ENCODE measurements at places on chromosomes 5 and 9.

GRCh38 chr5:77864997-77865396 lies 88.9 kb upstream of the TBCA start:
- DNase-seq: no peak

DNA sequence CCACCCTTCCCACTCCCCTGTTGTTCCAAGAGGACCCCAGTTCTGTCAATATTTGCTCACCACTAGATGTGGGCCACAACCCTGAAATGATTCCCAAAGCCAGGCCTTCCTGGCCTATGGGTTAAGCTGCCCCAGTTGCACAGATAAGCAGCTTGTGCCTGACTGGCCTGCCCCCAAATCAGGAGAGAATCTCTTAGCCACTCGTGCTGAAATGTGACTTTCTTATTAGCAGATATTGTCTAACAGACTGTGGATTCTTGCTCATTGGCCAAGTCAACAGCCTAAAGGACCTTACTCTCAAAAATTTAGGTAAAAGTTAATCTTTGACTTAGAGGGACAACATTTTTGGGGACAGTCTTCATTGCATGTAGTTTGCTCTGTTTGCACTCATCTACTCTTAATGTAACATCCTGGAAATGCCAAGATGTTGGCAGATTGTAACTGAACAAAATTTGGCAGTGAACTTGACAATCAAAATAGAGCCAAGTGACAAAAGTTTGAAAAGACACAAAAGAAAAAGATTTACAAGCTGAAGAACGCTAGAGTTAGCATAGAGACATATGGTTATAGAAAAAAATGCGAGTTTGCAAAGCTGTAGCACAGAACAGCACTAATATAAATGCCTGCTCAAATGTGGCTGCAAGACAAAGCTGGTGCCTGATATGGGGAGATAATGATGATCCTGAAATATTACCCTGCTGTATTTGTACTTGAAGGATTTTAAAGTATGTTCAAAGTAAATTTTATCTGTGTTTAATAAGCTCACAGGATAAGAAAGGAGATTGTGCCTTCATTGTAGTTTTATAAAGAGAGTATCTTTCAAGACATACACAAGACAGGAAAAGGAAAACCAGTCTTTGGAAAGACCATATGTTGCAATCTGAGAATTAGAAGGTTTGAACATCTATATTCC lies 29.0 kb upstream of the FSD1L start:
- DNase-seq: no peak

DNA sequence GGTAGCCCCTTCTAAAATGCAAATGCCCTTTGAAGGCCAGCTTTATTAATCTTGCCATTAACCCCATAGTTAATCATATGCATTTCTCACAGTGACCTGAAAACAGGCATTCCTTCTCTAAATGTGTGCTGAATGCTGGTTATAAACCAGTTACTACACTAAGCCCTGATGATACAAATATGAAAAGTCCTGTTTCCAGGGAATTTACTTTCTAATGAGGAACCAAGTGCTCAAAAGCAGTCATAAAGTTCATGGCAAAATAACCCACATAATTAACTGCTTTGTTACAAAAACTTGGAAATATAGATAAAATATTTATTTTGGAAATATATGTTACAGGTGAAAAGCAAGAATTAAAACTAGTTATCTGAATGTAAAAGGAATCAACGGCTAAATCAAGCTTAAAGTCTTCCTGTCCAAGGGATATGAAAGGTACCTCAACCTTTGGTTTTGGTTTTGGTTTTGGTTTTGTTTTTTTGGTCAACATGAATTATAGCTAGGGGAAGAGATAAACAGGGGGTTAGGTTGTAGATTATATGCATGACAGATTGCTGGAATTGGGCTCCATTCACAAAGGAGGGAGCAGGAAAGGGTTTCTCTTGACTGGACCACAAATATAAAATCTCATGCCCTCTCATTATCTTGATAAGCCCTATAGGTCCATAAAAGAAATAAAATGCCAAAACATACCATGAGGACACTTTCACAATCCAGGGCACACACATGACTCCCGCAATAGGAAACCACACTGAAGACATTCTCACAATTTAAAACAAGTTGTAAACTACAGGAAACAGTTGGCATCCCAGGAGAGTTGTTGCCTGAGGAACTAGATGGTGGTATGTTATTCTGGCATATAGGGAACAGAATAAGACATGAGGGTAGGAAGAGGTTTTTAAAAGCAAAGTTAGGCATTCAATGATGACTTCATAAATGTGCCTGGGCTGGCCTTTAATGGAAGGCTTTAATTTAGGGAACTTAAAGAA lies 46.7 kb upstream of the MACIR start:
- no peak for DNase-seq

- DNase-seq: no peak
Measured at GRCh38 chr9:106890608-106891007, 27.6 kb downstream of the ZNF462 start.

GRCh38 chr9:5651246-5651645 lies 22.3 kb downstream of the RIC1 start:
- no peak for DNase-seq

- no peak for DNase-seq
Measured at GRCh38 chr5:71891856-71892255, 172.8 kb downstream of the CARTPT start.

DNA sequence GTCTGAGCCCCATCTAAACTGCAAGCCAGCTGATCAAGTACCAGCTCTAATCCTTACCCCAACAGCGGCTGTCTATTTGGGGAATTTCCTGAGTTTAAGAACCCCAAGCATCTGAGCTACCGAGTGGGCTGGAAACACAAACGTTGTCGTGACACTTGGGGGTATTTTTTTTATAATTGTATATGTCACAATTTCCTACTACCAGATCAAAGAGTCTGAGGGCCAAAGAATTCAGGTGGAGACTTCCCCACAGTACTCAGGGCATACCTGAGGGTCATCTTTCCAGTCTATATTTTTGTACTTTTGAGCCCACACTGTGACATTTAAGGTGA lies 42.8 kb downstream of the PTTG1 start:
- DNase-seq: no peak

DNA sequence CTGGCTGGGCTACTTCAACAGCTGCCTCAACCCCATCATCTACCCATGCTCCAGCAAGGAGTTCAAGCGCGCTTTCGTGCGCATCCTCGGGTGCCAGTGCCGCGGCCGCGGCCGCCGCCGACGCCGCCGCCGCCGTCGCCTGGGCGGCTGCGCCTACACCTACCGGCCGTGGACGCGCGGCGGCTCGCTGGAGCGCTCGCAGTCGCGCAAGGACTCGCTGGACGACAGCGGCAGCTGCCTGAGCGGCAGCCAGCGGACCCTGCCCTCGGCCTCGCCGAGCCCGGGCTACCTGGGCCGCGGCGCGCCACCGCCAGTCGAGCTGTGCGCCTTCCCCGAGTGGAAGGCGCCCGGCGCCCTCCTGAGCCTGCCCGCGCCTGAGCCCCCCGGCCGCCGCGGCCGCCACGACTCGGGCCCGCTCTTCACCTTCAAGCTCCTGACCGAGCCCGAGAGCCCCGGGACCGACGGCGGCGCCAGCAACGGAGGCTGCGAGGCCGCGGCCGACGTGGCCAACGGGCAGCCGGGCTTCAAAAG lies 36.9 kb upstream of the TTC1 start:
- DNase-seq: no peak

DNA sequence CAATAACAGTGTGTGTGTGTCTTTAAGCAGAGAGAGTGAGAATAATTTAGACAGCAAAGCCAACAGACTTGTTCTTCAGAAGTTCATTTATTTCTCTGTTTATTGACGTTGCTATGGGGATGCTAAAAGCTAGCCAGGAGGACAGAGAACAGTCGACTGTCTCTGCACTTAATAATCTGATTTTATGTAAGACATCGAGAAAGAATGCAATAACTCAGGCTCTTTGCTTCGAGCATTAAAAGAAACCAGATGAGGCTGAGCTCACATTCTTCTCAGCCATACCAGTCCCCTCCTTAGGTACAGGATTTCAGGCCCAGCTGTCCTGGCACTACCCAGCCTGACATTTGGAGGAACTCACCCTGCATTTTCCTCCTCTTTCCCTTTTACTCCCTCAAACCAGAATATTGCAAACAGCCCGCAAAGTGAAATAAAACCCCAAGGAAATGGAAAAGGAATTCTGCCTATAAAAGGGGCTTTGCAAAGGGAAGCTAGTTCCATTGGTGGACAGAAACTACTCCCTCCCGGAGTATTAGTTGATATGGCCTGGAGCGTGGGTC lies 44.5 kb upstream of the DPYSL3 start:
- DNase-seq: no peak

- DNase-seq: no peak
Measured at GRCh38 chr9:111720174-111720573, 58.8 kb downstream of the GNG10 start.

DNA sequence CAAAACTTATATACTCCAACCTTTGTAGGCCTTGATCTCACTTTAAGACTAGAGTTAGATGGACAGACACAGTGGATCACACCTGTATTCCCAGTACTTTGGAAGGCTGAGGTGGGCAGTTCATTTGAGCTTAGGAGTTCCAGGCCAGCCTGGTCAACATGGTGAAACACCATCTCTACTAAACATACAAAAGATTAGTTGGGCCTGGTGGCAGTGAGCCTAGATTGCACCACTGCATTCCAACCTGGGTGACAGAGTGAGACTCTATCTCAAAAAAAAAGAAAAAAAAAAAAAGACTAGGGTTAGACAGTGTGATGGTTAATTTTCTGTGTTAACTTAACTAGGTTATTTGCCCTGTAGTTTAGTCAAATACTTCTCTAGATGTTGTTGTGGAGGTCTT lies 74.1 kb downstream of the CFAP95 start:
- DNase-seq: no peak

DNA sequence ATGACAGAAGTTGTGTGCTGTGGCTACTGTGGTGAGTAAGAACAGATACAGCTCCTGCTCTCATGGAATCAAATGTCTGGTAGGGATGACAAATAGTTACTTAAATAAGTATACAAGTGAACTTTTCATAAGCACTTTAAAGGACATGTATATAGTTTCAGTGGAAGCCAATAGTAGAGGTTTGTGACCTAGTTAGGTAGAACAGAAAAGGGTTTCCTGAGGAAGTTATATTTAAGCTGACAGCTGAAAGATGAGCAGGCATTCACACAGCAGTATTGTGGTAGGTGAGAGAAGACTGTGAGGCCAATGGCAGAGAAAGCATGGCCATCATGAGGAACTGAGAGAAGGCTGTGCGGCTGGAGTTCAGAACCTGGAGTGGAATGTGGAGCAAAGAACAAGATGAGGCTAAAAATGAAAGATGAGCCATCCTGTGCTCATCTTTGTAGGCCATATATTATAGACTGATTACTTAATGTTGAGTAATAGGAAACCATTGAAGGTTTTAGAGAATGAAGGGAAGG lies 15.4 kb downstream of the FAM174A start:
- DNase-seq: no peak

GRCh38 chr9:10009401-10009800 lies 603.4 kb downstream of the PTPRD start:
- DNase-seq: no peak

GRCh38 chr5:142074006-142074405 lies 34.6 kb upstream of the NDFIP1 start:
- no peak for DNase-seq

- no peak for DNase-seq
Measured at GRCh38 chr5:89435347-89435746, 552.4 kb upstream of the MEF2C start.

DNA sequence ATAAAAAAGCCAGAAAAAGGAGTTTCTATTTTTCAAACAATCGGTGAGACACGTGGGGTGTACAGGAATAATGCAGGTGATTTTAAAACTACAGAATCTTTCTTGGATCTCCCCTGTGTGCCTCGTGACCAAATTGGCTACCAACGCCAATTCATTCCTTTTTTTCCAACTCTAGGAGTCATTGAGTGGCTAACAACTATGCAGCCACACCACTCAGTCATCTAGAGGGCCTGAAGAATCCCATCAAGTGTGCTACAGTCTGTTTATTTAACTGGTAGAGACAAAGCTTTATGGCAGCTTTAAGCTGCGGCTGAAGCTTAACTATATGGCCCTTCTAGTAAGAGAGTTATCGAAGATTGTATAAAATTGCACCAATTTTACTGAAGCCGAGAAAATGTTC lies 113.1 kb upstream of the NIPBL start:
- no peak for DNase-seq

DNA sequence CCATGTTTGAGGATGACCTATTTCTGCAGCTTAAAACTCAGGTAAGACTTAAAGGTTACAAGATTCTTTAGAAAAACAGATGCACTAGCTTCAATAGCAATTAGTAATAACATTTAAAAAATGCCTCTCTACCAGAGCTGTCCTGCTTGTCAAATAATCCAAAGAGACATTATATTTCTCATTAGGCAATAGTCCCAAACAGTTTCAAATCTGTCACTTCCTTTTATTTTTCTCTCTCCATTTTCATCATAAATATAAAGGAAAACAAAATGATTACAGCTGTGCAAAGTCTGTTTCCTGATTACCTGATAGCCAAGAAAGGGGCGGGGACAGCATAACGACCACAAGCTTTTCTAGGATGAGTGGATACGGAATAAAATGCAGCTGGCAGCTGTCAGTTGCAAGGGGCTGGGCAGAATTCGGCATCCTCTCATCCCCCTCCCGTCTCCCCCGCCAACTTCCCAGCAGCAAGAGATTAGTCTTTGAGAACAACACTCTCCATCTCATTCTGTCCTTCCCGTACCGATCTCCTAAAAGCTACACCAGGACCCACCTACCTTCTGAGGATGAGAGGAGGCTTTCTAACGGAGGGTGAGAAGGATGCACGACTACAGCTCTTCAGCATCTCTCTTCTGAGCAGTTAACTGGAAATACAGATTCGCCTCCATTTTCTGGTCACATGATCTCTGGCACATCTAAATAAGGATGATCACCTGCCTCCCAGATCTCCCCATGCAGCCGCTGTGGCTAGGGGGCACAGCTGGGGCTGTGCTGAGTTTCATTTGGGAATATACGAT lies 72.5 kb upstream of the PCA3 start:
- no peak for DNase-seq

DNA sequence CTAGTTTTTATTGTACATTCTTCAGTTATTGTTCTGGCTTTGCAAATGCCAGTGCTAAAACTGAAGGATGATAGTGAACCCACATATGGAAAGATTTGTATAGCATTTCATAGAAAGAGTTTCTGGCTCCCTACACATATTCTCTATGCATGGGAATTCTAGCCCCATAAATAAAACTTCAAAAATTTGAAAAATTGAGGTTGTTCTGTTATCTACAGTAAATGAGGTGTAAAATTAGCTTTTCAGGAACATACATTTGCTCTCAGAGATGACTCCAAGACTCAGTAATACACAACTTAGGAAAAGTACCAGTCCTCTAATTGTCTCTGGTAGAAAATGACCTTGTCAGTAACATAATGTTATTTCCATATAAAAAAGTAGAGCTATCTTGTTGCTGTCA lies 80.2 kb upstream of the DPYSL3 start:
- DNase-seq: no peak
